ENCODE measurements at places on chromosomes 16 and 17. TPM values are rescaled to one million over a fixed set of nuclear protein-coding genes. Genes with fewer than 3 reads are reported as not detected.

DNA sequence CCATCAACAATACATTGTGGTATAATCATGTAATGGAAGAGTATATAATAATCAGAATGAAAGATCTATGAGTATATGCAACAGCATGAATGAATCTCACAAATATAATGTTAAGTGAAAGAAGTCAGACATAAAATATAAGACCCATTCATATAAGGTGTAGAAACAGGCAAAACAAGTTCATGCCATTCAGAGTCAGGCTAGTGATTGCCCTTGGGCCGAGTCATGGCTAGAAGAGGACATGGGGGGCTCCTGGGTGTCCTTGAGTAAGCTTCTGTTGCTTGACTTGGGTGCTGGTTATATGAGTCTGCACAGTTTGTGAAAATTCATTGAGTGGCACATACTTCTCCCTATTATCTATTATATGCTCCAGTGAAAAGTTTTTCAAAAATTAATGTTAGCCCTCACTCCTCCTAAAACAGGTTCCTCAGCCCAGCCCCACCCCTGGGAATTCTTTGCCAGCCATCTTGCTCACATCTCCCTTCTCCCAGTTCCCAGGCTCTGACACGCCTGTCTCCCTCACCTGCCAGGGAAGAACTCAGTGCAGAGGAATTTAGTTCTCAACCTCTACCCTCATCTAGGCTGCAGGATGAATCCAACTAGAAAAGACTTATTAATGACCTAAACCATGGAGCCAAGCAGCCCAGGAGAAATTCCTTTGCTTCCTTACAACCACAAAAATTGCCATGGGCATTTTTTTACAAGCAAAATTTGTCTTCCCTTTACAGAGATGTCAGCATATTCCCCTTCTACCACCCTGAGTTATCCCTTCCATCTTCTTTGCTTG lies 52.4 kb upstream of the NFAT5 start:
- no peak for DNase-seq

CYGB gene
- total RNA-seq, result 0.47 TPM

- no peak for DNase-seq
These were observed 56.1 kb downstream of the YPEL2 start for GRCh38 chr17:59387351-59388068.

- DNase-seq, result peak; percentile 10
These were observed 7.7 kb upstream of the NPIPB2 start for GRCh38 chr16:11949527-11949926.

DUSP3 gene
- 9.1 TPM for total RNA-seq

- DNase-seq, result no peak
These were observed 360.3 kb upstream of the KIF2B start for GRCh38 chr17:53462393-53462811.

DNA sequence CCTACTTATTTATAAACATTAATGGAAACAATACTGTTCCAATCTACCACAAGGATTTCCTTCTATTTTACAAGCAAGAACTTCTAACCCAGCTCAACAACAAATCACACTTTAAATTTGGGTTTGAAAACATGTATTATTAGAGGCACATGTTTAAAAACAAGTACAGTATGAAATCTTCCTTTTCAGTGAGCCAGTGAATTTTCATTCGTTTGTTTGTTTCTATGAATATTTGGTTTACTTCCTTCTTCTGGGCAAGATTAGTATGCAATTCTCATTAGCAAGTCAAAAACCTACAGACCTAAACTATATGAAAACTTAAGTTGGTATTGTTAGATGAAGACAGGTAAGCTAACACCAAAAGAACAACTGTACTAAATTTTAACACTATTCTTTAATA lies 25.7 kb downstream of the SLFN12 start:
- DNase-seq, result no peak

DNA sequence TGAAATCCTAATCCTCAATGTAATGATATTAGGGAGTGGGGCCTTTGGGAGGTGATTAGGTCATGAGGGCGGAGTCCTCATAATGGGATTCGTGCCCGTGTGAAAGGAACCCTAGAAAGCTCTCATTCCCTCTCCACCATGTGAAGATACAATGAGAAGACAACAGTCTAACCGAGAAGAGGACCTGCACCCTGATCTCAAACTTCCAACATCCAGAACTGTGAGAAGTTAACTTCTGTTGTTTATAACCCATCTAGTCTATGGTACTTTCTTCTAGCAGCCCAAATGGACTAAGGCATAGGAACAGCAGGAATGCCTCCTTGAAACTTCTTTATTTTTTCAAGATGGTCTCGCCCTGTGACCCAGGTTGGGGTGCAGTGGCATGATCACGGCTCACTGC lies 24.7 kb downstream of the WSB1 start:
- no peak for DNase-seq

DNA sequence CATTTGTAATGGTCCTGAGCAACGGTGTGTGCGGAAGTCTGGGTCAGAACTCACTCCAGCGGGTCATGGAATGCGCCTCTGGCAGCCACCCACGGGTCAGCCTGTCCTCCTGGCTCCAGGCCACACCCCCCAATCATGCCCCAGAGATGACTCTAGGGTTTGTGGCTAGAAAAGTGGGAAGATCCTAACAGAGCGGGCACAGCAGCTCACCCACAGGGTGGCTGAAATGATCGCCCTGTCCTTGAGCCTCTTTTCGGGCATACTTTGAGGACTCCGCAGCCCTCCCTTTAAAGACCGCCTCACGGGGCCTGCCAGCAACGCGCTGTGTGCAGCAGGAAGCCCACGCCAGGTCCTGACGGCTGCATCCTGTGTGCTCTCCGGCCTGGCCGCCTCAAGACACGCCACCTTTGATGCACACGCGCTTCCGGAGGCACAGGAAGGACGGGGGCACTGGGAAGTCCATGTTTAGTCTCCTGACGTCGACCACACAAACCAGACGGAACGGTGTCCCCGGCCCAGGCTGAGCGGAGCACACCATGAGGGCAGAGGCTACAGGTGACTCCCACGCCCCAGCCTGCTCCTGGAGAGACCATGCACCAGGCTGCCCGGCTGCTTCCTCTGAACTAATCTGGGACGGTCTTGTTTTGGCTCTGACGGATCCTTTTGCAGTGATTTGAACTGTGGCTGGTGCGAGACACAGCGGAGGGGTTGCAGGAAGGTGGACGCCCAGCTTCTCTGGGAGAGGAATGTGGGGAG lies 92.9 kb downstream of the TBC1D16 start:
- peak; percentile 54 for DNase-seq

- no peak for DNase-seq
These were observed 40.2 kb upstream of the PLCG2 start for GRCh38 chr16:81738783-81739496.

GRCh38 chr16:46908540-46909372 lies 24.6 kb downstream of the GPT2 start:
- DNase-seq, result peak; percentile 74

DNA sequence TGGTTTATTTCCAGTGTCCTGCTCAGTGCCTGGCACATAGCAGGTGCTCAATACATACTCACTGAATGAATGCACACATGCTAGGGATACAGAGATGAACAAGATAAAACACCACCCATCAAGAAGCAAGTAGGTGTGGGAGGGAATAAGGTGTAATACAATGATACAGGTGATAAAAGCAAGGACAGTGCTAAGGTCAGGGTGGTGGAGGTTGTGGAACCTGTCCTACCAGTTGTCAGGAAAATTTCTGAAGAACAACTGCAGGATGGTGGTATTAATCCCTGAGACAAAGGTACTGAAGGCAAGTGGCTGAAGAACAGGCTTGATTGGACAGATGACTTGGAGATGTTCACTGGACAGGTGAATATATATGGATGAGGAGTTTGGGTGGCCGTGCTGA lies 1.8 kb downstream of the KNOP1 start:
- no peak for DNase-seq

- DNase-seq, result no peak
These were observed 41.2 kb downstream of the CEP112 start for GRCh38 chr17:66150708-66151107.

DNA sequence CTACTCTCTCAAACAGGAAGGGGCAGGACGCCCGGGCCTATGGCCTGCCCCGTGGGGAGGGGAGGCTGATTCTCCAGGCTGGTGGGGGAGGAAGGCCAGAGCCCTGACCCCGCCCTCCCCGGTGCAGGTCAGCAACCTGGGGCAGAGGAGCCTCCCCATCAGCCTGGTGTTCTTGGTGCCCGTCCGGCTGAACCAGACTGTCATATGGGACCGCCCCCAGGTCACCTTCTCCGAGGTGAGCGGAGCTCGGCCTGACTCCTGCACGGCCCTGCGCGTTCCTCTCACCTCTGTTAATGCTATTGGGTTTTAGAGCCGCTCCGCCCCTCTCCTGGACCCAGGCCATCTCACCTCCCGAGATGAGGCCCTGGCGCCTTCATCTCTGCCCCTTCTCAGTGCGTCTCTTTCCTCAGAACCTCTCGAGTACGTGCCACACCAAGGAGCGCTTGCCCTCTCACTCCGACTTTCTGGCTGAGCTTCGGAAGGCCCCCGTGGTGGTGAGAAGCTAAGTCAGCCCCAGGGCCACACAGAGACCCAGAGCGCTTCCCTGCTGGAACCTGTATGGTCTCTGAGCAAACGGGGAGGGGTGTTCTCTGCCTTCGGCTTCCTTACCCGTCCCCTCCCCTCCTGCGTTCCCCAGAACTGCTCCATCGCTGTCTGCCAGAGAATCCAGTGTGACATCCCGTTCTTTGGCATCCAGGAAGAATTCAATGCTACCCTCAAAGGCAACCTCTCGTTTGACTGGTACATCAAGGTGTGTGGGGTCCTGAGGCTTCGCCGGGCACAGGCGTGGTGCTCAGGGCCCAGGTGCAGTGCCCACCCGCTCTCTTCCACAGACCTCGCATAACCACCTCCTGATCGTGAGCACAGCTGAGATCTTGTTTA lies 25.1 kb upstream of the ITGAX start:
- DNase-seq, result no peak

TAT gene
- total RNA-seq, result not detected

- no peak for DNase-seq
These were observed 1.3 kb downstream of the RNF157 start for GRCh38 chr17:76238847-76239537.

DNA sequence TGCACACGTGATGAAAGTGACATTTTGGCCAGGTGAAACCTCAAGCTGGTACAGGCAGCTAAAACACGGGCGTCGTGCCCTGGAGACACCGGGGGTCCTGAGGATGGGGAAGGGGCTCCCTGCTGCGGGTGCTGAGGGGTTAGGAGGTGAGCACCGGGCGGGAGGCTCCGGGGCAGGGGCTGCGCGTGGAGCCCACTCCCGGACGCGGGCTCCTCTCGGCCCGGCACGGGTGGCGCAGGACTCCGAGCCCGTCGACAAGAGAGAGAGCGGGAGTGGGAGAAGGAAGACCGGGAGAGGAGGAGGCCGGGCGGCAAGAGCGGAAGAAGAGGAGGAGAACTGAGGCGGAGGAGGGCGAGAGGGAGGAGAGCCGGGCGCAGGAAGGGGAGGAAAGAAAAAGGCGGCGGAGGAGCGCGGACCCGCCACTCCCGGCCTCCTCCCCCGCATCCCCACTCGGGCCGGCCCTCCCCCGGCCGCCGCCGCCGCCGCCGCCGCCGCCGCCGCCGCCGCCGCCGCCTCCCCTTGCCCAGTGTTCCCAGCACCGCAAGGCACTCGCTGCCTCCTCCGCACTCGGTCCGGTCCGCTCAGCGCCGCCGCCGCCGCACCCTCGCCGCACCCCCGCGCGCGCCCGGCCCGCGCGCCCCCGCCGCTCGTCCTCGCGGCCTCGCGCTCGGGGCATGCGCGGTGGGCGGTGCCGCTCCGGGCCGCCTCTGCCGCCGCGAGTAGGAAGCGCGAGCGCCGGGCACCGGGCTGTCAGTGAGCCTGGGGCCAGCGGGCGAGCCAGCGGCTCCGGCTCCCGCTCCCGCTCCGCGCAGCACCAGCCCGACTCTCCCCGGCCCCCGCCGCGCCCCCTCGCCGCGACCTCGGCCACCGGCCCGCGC lies at the start of gene PRKCA:
TSS of gene PRKCA (plus strand) at position 750 of the 878 bp plus-strand sequence.
- DNase-seq, result peak; percentile 44

- DNase-seq, result no peak
These were observed 15.6 kb downstream of the MRPS23 start for GRCh38 chr17:57834146-57834741.

DNA sequence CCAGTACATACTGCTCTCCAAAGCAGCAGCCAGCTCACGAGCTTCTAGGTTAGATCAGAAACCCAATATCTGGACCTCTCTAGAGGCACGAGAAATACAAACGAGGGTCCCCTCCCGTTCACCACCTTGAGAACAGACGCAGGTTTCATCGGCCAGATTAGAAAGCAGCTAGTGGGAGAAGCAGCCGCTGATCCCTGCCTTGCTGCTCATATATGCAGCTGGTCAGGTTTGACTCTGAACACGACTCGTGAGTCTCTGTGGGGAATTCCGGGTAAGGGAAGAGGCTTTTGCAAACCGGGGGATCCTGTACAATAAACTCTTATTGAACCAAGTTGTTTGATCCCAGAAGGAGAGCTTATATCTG lies 1.6 kb downstream of the VAT1L start:
- no peak for DNase-seq

DNA sequence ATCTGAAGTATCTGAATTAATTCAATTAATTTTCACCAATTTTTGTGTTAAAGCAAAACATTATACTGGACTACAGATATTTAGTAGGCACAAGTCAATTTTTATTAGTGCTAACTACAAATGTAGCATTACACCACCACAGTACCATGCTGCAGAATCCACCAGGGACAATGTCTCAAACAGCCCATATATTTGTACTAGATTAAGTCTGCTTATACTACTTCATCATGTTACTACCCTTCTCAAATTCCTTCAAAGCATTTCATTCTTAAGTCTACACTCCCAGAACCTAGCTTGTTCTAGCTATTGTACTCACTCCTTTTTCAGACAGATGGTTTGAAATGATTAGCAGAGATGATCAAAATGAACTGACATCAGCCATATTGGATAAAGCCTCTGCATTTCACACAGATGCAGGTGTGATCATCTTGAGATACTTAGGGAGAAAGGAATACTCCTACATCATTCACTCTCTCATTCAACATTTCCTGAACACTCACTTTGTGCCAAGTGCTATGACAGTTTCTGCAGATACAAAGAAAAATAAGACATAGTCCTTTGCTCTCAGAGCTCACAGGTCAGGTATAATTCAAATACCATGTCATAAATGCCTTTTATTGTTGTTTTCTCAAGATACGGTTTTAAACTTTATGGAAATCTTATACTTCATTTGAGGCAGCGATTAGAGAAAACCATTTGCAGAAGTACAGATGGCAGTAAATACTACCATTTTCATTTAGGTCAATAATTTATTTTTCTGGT lies 47.7 kb downstream of the SMURF2 start:
- DNase-seq, result no peak

GRCh38 chr17:41324180-41325075 lies 8.9 kb upstream of the KRTAP17-1 start:
- peak; percentile 22 for DNase-seq

TPSD1 gene
- total RNA-seq, result not detected

DNA sequence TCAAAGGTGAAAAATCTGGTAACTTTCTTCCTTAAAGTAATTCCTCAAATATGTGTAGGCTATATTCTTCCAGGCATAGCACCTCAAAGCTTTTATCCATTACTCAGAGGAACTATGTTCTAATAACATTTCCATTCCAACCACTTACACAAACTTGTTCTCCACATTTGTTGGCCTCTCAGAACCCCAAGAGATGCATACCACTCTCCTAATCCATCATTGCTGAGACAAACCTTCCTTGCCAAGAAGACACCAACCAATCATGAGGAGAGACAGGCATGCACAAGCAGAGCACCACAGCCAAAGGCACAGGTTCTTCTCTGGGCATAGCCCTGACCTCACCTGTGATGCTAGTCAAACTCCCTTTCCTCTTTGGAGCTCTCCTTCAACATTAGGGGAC lies 20.9 kb downstream of the CDH11 start:
- no peak for DNase-seq

GRCh38 chr17:72380120-72380519 lies 259.3 kb downstream of the SOX9 start:
- no peak for DNase-seq
